Naive thymus-derived CD4-positive, alpha-beta T cell (primary cell): ENCODE measurements at places on chromosomes 5 and 9.

DNA sequence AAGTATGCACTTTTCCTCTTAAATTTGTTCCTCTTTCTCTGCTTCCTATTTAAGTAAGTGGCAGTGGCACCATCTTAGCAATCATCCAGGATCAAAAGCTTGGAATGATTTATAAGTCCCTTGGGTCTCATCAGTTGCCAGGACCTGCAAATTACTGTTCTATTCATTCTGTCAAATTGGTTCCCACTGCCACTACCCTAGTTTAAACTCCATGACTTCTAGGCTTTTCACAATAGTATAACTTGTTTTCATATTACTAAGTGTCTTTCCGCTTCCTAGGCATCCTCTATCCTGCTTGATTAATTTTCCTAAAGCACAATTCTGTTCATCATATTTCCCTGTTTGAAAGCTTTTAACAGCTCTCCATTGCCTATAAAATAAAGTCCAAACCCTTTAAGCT, 363.9 kb upstream of the MEF2C start:
- DNase-seq: no peak

- peak; percentile 85 for DNase-seq
Observed at GRCh38 chr5:157265714-157266285, at the start of gene CYFIP2. Gene CYFIP2, plus strand, starts transcription at chr5:157266123. Its CDS starts 19,239 bp downstream, at chr5:157285362.

GRCh38 chr9:25816439-25816838, 138.2 kb upstream of the TUSC1 start:
- DNase-seq: no peak

GRCh38 chr9:6889868-6890267, 132.1 kb downstream of the KDM4C start:
- no peak for DNase-seq

DNA sequence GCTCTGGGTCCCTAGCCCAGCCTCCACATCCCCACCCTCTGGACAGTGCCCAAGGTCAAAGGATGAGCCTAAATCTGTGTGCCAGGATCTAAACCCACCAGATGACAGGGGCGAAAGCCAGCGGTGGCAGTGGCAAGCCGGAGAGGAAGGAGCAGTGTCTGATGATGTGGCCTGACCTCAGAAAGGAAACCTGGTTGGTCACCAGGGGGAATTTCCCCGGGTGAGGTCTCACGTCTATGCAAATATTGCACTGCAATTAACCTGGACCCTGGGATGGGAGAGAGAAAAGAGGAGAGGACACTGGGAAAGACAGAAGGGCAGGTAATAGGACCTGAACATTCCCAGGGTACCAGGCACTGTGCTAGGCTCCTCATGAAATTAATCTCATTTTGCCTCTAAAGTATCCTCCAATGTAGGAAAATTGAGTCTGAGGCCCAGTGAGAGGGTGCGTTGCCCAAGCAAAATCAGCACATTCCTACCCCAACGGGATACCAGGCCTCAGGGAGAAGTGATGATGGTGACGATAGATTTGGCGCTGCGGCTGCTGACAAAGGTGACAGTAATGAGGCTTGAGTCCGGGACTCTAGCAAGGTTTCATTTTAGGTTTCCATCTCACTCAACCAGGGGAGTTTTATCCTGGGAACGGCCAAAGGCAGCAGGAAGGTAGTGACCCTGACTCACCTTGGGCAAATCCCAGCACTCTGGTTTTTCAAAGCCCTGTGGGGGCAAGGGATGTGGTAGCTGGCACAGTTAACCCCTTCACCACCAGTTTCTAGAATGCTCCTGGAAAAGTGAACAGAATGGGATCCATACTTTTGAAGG, 13.4 kb upstream of the TNIP1 start:
- DNase-seq: peak; percentile 31

GRCh38 chr9:137109250-137110146, 5.0 kb downstream of the DPP7 start:
- DNase-seq: no peak

DNA sequence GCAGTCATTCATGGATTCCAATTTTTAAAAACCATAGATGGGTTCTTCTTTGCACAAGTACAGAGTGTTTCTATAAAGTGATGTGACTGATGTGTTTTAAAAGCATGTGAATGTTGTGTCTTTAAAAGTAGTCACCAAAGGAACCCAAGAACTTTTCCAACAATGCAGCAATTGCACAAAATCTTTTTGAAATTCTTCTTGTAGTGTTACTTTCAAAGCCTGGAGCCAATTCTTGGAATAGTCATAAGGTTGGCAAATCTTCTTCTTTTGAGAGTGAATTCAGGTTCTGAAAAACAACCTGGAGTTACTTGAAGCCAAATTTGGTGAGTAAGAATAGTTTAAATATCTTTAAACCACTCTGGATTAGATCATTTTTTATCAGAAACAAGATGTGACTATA, 10.5 kb downstream of the GRAMD2B start:
- DNase-seq: no peak

DNA sequence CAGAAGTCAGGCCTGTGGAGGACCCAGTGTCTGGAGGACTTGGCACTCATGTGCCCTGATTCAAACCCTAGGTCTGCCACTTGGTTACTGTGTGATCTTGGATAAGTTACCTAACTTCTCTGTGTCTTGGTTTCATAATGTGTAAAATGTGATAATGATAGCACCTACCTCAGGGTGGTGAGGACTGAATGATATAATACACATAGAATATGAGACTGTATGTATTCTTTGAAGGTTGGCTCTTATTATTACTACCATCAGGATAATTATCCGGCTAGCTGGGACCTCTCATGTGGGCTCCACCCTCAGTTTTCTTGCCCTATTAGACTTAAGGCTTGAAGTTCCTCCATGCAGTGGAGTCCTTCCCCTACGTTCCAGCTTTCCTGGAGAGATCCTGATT, 172.2 kb downstream of the COL23A1 start:
- DNase-seq: no peak

DNA sequence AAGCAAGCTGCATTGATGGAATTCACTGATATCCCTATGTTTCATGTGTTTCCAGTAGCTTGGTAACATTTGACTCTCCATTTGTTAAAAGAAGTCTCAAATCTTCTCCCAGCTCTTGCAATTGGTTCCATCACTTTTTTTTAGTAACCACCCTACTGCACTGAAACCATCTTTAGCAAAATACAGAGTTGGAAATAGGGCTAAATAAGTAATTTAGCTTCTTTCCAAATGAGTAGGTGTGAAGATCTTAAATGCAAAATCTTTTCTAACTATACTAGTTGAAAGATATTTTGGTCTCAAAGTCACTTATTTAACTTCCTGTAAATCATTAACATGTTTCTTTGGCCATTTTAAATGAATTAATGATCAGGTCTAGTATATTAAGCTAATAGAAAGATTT, 138.1 kb downstream of the DIRAS2 start:
- DNase-seq: no peak

DNA sequence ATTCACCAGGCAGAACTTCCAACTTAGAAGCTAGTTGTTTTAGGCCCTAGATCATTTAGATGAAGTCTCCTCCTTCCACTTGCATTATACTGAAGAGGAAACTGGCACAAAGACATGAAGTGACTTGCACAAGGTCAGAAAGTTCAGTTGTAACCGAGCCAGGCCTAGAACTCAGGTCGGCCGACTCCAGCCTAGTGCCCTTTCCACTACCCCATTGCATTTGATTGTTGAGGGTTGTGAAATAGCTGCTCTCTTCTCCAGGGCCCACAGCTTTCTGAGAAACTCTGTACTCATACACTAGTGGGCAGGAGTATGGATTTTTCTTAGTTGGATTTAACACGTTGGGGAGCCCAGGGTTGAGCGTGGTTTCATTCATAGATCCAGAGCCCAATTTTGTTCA, 5.6 kb downstream of the ZNF462 start:
- no peak for DNase-seq

DNA sequence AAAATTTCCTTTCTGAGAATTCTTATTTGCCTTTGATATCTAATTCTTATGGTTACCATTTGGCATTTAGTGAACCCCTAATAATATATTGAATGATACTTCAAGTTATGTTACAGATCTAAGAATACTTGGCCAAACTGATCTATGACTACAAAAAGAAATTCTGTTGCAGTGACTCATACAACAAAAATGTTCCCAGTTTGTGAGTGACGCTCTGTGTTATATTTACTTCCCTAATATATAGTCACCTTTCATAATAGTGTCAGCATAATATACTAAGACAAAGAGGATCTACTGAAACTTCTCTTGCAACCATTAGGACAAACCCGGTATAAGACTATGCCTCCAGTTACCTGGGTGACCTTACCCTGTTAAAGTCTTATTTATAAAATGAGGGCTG, 216.9 kb upstream of the TLX3 start:
- no peak for DNase-seq

- DNase-seq: no peak
Observed at GRCh38 chr5:68873198-68873597, 220.6 kb upstream of the SLC30A5 start.

DNA sequence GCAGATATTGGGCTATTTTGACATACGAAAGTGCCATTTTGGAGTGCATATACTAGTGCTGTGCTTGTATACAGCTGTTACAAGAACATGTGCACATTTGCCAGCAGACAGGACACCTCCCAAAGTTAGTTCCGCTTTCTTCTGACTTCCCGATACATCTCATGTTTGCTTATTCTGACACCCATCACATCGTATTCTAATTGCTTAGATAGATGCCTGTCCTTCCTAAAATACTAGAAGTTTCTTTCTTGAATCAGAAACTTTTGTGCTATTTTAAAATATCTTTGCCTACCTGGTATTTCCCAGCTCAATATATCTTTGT, 177.8 kb downstream of the TTLL11 start:
- DNase-seq: no peak

DNA sequence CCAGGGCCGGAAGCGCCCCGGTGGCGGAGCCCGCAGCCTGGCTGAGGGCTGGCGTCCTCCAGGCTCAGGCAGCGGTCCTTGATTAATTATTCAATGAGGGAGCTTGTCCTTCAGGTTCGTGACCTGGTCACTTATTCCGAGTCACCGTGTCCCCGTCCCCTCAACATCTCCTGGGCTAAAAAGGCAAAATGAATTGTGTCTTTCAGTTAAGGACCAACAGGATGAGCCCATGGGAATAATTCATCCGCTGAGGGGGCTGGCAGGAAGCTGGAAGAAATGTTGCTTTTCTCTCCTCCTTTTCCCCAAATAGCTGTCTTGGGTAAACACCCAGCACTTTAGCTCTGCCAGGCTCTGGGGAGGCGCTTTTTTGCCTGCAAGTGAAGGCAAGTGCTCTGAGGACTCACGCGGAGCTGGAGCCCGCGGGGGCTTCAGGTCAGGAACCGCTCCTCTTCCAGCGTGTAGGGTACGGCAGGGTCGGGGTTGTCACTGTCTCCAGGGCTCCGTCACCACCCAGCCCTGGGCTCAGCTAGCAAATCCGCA, 13.1 kb downstream of the KCNT1 start:
- DNase-seq: no peak

GRCh38 chr5:23528677-23529076, 21.3 kb downstream of the PRDM9 start:
- DNase-seq: no peak

GRCh38 chr9:121447321-121447834, 52.3 kb downstream of the GGTA1 start:
- no peak for DNase-seq

DNA sequence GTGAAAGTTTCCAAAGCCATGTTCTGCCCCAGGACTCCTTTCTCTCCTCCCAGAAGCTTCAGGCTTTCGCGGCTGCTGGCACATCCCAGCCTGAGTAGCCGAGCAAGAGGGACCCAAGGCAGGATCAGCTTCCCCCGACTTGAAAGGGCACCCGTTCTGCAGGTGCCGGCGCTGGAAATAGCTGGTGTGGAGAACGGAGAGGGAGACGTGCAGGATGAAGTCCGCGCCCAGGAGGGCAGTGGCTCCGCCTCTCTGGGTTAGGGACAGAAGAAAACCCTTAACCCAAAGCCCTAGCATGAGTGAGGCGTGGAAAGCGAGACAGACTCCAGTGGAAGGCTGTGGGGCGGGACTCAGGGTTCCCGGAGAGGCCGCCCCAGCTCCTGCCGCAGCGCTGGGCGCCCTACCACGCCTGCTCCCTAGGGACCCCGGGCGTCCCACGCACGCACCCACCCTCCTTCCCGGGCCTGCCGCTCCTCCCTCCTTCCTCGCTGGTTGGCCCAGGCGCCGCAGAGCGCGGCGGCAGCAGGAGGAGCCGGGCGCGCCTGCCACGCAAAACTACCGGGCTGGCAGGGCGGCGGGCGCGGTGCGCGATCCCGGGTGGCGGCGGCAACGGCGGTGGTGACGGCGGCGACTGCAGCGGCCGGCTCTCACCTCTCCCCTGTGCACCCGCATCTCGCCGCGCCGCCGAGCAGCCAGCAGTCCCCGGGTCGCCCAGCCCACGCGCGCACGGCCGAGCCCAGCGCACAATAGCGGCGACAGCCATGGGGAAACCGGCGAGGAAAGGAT, at the start of gene SLC1A1:
SLC1A1 (plus strand) TSS at position 550 of the 786 bp plus-strand sequence; CDS start at position 762, 212 bp downstream.
- peak; percentile 36 for DNase-seq

DNA sequence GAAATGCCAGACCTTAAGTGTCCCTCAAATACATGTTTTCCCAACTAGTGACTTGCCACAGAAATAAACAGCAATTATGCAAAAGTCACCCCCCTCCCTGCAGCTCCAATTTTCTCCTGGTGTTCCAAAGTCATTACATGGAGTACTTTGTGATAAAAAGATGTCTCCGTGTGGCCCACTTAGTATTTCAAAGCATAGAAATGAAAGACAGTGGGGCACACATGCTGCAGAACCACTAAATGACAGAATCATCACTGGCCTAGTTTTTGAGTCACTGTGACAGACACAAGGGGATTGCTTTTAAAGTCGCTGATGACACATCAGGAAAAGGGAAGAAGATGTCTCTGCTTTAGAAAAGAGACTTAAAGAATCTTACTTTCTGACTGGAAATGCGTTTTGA, 323.4 kb downstream of the PSAT1 start:
- no peak for DNase-seq

DNA sequence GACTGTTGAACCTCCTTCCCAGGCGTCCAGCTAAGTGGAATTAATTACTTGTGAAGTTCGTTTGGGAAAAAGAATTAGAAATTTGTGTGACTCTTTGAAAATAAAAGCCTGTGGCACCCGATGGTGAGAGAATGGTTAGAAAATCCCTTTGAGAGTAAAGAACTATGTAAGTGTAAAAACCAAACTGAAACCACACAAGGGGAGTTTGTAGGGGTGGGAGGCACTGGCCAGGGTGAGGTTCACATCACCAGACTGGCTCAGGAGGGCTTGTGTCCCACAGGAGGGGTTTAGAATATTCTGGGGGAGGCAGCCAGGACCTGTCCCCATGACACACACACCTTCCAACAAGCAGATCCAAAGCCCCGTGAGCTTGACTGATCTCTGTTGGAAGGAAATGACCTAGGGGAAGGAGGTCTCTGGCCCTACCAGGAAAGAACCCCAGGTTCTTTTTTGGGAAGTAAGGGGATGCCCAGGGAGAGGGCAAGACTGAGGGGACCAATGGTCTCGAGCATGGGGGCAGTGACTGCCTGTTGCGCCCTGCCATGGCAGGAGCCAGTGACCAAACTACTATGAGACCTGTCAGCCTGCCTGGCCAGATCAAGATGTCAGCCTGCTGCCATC, 4.3 kb downstream of the SPATA24 start:
- DNase-seq: no peak

DNA sequence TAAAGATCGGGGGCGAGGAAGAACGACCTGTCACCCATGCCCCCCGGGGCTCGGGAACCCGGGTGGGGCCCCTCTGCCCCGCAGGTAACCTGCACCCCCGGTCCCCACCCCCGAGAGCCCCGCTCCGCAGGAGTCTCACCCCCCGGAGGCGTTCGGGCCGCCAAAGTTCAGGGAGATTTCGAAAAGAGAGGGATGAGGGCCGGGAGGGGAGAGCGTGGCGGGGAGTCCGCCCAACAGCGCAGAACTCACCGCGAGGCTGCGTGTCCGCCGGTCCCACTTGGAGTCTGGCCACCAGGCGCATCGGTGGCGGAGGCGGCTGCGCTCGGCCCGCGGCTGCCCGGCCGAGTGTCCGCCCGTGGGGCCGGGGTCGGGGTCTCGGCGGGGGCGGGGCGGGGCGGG, at the start of gene PHF19:
PHF19 (minus strand) TSS at position 347 of the 399 bp plus-strand sequence. CDS start 2,447 bp downstream, outside the sequence.
- no peak for DNase-seq
